ENCODE measurements at places on chromosomes 3 and 15.
A peak's percentile ranks its signal among the peaks of the same experiment; 100 is the strongest.

GRCh38 chr3:111971533-111972130 lies 7.2 kb upstream of the ABHD10 start:
- no peak for DNase-seq

- no peak for DNase-seq
Observed at GRCh38 chr15:58520936-58521292, 89.1 kb downstream of the LIPC start.

DNA sequence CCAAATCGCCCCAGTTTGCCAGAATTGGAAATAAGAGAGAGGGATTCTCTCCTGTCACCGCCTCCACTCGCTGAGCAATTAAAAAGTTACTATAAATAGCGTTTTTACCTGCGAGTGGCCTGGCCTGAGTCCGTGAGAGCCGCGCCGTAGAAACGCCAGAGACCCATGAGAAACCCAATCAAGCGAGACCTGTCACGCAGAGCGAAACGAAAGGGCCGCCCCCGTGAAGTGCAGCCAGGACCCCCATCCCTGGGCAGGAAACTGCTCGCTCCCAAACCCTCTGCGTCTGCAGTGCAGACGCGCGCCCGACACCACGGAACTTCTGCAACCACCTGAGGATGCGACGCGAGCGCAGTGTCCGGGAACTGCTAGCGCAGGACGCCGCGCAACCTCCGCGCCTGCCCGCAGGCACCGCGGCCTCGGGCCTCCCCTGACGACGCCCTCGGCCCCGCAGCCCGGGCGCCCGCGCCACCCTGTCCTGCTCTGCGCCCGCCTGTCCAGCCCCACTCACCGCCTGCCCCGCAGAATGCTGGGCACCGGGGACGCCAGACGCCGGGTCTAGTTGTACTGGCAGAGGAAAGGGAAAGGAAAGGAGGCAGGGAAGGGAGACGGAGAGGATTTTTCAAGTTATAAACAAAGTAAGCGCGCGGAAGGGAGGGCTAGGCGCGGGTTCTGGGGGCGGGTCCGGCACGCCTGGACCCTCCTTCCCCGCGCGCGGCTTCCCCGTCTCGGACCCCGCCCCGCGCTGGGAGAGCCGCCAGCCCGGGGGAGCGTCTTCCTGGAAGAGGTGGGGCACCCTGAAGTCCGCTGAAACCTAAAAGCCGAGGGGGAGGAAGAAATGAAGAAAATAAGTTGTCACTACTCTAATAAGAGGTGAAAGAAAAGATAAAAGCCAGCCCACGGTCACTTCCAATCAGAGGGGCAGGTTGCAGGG lies at the start of gene PLSCR4:
TSS of gene PLSCR4 (minus strand) at position 657 of the 934 bp plus-strand sequence. CDS start 29,034 bp downstream, outside the sequence.
- peak; percentile 5 for DNase-seq

DNA sequence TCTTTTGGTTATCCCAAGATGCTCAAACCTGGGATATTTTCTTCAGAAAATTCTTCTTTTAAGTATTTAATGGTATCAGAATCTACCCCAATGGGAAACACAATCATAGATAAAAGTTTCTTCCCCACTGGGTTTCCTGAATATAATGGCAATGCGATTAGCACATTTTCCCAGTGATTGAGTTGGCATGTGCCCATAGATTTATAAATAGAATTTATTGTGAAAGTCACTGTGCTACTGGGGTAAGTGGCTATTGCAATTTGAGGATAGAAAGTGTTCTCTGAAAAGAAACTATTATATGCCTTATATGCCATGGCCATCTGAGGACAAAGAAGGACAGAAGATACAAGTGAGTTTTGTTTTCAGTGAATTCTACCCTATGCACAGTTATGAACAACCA lies 99.0 kb upstream of the RBMS3 start:
- no peak for DNase-seq

GRCh38 chr3:192818126-192818525 lies 90.8 kb upstream of the FGF12 start:
- no peak for DNase-seq

GRCh38 chr3:84637272-84637671 lies 321.5 kb upstream of the CADM2 start:
- no peak for DNase-seq

DNA sequence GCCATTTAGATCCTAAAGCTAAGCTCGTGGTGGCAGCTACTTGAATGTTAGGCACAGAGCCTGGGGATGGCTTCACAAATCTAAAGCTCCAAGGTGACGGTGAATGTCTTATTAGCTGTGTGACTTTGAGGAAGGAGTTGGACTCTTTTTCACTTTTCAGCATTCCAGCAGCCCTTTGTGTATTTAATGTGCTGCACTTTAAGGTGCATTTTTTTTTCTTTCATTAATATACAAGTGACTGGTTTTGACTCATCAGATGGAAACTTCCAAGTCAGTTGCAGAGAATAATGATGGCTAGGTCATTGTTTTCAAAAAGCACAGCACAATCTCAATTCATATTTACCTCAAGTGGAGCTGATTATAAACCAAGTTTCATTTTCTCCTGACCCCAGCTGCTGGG lies 55.8 kb downstream of the TMED3 start:
- DNase-seq, result no peak

- no peak for DNase-seq
Observed at GRCh38 chr3:160343132-160343531, 55.9 kb downstream of the IFT80 start.

DNA sequence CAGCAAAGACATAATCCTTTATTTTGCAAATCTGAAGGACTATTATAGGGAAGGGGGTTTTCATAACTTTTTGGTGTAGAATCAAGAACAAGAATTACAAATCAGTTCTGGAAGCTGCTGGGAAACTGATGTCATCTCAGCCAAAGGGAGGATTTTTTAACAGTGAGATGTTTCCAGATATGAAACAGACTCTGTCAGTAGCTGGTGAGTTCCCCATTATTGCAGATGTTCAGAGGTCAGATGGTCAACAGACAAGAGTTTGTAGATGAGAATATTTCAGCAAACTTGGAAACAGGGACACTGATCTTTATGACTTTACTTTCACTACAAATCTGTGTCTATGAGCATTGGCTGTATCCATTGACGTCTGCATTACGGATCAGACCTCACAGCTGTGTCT lies 71.9 kb upstream of the LPP start:
- DNase-seq, result no peak

- no peak for DNase-seq
Observed at GRCh38 chr3:123667784-123668183, 82.9 kb upstream of the HACD2 start.

- DNase-seq, result no peak
Observed at GRCh38 chr3:157220883-157221282, 60.9 kb upstream of the CCNL1 start.

GRCh38 chr3:112460519-112461195 lies 38.6 kb downstream of the BTLA start:
- no peak for DNase-seq

DNA sequence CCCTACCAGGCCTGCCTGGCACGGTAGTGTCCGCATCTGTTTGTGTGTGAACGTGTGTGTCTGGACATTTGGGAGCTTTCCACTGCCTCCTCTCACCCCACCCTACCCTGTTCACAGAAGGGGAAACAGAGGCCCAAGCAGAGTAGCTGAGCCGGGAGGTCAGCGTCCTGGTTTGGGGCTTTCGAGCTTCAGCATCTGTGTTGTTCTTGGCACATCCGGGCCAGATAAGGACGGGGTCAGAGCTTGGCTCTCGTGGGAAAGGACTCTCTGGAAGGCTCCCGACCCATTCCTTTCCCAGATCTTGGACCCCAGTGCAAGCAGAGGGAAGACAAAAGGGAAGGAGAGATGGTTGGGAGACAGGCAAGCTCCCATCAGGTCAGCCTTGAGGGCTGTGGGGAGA lies 6.3 kb upstream of the PTH1R start:
- DNase-seq, result no peak

GRCh38 chr15:67202091-67202490 lies 52.4 kb downstream of the AAGAB start:
- no peak for DNase-seq

Measured in stimulated activated CD4-positive, alpha-beta T cell treated with anti-CD3 and anti-CD28 coated beads, Interleukin-4, amount 100 ng/mL, for 1 hour (primary cell).